ENCODE measurements at places on chromosomes 5 and 9.

GRCh38 chr9:84831377-84831776 lies 161.8 kb downstream of the NTRK2 start:
- no peak for DNase-seq

DNA sequence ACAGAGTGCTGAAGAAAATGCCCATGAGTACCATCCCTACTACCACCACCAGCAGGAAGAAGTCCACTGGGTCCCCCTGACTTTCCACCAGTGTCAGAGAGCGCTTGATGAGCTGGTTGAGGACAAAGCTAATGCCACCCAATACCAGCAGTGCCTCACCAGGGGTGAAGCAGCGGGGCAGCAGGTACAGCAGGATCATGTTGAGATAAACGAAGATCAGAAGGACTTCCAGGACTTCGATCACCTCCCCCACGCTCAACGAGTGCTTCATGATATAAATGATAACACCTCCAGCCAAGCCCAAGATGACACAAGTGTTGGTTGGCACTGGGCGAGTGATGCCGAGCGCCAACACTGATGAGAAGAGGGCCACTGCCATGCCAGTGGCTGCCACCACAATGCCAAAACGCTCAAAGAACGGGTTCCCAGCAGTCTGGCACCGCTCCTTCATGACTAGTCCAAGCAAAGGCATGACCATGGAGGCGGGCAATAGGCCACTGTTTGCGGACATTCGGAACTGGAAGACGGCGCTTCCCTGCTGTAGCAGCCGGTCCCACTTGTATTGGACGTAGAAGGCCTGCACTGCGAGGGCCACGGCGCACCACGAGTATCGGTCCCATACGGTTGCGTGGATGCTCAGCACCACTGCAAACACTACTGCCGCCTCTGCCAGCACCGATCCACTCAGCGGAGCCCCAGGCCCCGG lies 679 bp downstream of the DOLK start:
- DNase-seq = no peak

- DNase-seq = peak; percentile 14
Observed at GRCh38 chr5:102753889-102754766, 977 bp upstream of the PAM start.

DNA sequence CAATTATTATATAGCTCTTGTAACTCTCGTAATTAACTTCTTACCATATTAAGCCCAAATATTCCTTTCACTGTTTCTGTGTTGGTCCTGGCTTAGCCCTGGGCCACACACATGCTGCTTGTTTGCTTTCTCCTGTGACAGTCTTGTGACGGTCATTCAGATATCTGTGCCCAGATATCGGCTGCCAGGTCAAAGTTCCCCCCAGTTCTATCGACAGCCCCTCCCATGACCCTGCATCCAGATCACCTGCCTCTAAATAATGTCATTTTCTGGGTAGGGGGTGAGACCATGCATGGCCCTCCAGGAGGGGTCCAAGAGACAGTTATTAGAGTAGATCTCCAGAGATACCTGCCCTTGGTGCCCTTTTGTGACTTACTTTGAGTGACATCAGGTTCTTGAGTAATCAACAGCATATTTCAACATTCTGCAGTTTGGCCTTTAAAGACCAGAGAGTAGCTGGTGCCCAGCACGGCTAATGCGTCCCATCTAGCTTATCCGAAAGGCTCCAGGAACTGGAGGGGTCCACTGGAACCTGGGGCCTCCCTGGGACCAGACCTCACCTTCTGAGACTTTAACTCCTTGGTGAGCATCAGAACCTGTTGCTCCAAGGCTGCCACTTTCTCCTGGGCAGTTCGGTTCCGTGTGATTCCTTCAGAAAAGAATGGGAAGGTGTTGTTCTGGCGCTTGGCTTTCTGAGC lies 26.9 kb downstream of the TBC1D2 start:
- no peak for DNase-seq

GRCh38 chr9:127444921-127445850 lies 6.0 kb downstream of the RPL12 start:
- DNase-seq = no peak

- peak; percentile 55 for DNase-seq
Observed at GRCh38 chr5:54309691-54310432, 511 bp downstream of the ARL15 start.

- DNase-seq = no peak
Observed at GRCh38 chr9:113625486-113625885, 162.0 kb downstream of the RGS3 start.

DNA sequence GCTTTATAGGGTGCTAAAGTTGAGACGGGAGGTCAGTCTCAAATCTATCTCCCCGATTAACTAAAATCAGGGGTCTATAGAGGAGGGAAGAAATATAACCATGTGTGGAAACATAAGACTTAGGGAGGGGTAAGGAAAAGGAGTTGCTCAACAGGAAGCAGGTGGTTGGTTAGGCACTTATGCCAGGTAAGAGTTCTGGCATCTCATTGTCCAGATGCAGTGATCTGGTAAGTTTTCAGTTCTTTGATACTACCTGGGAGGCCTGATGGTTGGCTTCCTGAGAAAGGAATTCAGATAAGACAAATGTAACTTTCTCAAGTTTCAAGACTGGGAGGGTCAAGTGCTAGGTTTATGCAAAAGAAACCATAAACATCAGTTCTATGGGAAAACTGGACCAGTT lies 47.7 kb downstream of the CERT1 start:
- no peak for DNase-seq

DNA sequence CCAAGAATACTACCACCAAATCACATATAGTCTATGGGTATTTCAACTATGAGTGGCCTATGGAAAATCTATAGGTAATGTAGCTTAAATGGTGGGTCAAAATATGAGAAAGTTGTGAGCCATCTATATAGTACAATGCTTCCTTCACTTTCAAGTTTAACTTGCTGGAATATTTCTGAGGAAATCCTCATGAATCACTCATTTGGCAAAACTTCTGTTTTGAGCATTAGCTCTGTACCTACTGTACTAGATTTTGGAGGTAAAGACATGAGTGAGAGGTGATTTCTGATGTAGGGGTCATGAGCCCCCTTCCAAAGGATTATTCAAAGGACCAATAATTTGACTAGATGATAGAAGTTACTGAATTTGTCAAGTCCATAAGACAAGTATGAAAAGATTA lies 80.6 kb upstream of the DAB2 start:
- DNase-seq = no peak

DNA sequence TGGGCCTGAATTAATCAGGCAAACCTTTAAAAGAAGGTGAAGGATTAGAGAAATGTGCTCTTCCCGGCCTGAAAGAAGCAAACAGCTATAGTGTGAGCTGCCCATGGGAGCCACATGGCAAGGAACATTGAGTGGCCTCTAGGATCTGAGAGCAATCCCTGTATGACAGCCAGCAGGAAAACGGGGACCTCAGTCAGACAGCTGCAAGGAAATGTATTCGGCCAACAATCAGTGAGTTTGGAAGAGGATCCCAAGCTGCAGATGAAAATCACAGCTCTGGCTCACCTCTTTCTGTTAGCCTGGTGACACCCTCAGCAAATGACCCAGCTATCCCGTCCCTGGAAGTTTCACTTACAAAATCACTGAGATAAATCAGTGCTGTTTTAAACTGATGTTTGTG lies 309.2 kb downstream of the SH3GL2 start:
- DNase-seq = no peak

GRCh38 chr9:110088099-110088498 lies 119.9 kb downstream of the C9orf152 start:
- no peak for DNase-seq

DNA sequence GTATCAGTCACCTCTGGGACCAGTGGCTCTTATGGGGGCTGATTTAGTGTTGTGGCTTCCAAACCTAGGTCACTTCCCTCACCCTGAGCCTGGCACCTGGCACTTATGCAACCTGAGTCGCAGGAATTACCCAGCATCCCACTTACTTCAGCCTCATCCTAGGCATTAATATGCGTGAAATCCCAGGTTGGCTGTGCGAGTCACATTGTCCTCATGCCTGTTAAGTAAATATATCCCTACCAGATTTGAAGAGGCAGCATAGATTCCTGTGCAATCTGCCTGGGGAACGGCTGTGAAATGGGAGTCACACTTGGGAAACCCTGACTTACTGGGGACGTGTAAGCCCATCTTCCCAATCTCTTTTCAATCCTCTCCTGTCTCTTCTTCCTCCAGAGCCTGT lies 42.7 kb upstream of the AKNA start:
- no peak for DNase-seq

DNA sequence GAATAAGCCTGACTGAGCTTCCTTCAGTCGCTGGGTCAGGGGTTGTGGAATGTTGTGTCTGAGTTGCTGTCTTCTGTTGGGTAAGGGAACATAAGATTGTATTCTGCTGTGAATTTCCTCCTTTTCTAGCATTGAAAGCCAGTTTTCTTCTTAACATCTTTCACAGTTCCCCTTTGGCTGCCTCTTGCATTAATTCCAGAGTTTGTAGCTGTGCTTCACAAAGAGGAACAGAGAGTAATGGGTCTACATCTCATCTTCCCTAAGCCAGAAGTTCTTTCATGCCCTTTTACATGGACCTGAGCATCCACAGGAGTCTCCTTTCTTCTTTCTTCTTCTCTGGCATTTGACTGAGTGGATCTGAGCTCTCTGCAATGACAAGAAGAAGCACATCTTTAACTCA lies 686.8 kb downstream of the KCTD16 start:
- no peak for DNase-seq

GRCh38 chr9:93603906-93604326 lies 27.5 kb downstream of the PHF2 start:
- DNase-seq = no peak

All from progenitor cell of endocrine pancreas (in vitro differentiated cells).